ENCODE measurements at places on chromosomes 5 and 9. TPM values are rescaled to one million over a fixed set of nuclear protein-coding genes. Genes with fewer than 3 reads are reported as not detected.

- H3K36me3 ChIP-seq: no peaks in the 10 kb centered on the region
- H3K27me3 ChIP-seq: peaks cover 6% of the 10 kb centered on the region
- no peak overlapping the region for H3K4me3 ChIP-seq
- DNase-seq: no peak
Observed at GRCh38 chr5:163532171-163533084, 27.0 kb downstream of the MAT2B start.

DNA sequence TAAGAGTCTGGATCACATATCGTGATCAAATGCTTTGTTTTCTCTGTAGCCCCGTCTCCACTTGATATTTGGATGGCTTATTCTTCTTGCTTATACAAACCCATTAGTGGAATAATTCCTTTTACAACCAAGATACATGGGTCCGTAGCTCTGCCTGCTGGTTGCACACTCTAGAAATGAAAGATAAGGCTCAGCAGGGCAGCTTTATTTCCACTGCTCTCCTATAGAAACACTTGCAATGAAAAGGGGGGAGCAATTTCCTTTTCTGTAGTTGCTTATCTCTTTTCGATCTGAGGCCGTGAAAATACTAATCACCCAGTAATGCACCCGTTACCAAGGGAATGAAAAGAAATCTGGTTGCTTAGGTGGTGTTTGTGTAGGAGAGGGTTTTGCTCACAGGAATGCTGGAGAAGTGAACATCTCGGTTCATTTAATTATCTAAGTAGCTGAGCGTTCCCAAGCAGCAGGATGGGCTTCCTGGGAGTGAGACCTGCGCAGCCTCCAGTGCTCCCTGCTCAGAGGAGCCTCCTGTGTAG is 131.7 kb downstream of the ADAMTS16 start:
- DNase-seq: no peak
- H3K4me1 ChIP-seq: no peaks in the 10 kb centered on the region
- H3K27ac ChIP-seq: no peak overlapping the region
- H3K27me3 ChIP-seq: no peaks in the 10 kb centered on the region
- no peak overlapping the region for H3K4me3 ChIP-seq

DNA sequence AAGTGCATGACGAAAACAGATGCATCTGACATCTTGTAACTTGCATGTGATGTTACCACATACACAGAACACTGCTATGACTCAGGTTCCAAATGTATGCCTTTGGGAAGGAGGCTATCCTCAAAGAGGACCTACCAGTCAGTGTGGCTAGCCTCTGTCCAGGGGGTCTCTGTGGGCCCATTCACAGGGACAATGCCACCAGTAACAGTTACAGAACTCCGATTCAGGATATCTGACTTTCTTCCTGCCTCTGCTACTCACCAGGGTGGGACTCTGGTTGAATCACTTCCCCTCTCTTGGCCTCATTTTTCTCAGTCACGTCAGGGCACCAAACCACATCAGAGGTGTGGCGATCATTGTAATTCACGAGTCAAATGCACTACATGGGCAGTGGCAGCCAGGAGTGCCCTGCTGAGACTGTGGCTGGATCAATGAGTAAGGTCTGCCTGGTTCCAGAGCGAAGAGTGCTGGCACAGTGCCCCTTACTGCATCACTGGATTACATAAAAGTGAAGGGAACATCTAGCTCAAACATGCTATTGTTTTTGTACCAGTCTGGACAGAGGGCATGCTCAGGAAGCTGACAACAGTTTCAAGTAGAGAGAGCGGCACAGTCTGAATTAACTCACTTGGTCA is 13.2 kb downstream of the ATOX1 start:
- peak overlapping the region; percentile 56 for H3K4me3 ChIP-seq
- peak; percentile 76 for DNase-seq
- H3K27me3 ChIP-seq: no peaks in the 10 kb centered on the region
- peak overlapping the region; percentile 94 for H3K27ac ChIP-seq

DNA sequence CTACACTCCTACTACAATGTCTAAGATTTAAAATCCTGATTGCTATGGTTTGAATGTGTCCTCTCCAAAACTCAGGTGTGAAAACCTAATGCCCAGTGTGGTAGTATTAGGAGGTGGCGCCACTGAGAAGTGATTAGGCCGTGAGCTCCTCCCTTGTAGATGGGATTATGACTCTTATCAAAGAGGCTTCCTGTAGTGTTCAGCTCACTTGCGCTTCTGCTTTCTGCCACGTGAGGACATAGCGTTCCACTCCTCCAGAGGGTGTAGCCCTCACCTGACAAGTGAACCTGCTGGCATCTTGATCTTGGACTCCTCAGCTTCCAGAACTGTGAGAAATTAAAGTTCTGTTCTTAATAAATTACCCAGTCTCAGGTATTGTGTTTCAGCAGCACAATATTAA is 33.0 kb upstream of the WHRN start:
- no peak overlapping the region for H3K4me3 ChIP-seq
- peaks cover 24% of the 10 kb centered on the region for H3K27me3 ChIP-seq
- H3K27ac ChIP-seq: no peak overlapping the region

- H3K4me3 ChIP-seq: peak overlapping the region; percentile 75
- no peaks in the 10 kb centered on the region for H3K27me3 ChIP-seq
- peak overlapping the region; percentile 73 for H3K27ac ChIP-seq
- peaks cover 60% of the 10 kb centered on the region for H3K4me1 ChIP-seq
Observed at GRCh38 chr5:143402553-143403333, 743 bp downstream of the NR3C1 start.

DNA sequence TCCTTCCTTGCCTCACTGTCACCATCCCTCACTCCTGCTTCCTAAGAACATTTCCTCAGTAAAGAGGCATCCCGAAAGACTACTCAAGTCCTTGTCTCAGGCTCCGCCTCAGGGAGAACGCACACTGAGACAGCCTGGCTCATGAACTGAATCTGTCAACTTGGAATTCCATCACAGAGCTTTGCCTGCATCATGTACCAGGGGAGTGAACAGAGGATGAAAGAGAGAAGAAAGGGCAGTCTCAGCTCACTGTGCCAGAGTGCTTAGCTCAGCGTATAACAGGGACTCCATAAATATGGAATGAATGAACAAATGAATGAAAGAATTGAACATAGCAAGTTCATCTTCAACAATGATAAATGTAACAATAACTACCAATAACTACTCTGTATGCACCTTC is 68.7 kb upstream of the SLC1A3 start:
- H3K27me3 ChIP-seq: peaks cover 8% of the 10 kb centered on the region
- DNase-seq: no peak
- no peaks in the 10 kb centered on the region for H3K36me3 ChIP-seq
- no peak overlapping the region for H3K27ac ChIP-seq
- H3K4me3 ChIP-seq: no peak overlapping the region

DNA sequence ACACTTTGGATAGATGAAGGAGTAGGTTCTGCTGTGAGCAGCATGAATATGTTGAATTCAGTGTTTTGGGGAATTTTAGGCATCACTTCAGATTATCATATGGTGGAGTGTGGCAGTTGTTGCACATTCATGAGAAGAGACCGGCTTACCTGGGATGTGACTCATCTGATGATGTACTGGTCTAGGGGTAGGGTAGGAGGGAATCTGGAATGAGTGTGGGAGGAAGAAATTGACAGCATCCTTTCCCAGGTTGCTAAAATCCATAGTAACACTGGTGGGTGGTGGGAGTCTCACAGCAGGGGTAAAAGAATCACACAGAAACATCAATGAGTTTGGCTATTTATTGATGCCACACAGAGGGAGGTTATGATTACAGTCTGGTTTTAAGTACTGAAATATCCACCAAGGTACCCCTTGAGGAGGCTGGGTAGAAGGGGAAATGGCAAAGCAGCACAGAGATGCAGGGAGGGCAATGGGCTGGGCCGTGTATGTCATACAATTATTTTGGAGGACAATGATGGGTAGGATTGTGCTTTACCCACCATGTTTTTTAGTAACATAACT is 82.5 kb downstream of the TARS1 start:
- H3K4me3 ChIP-seq: no peak overlapping the region
- no peaks in the 10 kb centered on the region for H3K36me3 ChIP-seq
- H3K27ac ChIP-seq: no peak overlapping the region
- DNase-seq: no peak

DNA sequence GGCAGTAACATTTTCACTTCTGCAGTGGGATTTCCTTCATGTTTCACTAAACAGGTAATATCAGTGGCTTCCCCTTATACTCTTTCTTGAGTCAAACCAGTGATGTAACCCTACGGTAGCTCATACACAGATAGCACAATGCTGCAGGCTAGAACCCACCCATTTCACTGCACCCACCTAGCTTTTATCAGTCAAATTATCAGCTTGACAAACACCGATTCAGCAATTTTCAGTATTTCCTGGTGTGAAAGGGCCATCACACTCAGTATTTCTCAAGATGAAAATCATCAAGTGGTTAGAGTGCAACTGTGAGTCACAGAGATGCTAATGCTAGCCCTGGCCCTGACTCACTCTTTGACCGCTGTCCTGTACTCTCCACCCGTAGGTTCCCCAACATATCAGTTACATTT is 242.3 kb upstream of the PTGER4 start:
- H3K27me3 ChIP-seq: no peaks in the 10 kb centered on the region
- H3K4me1 ChIP-seq: peaks cover 69% of the 10 kb centered on the region
- peaks cover 19% of the 10 kb centered on the region for H3K36me3 ChIP-seq
- DNase-seq: peak; percentile 50

DNA sequence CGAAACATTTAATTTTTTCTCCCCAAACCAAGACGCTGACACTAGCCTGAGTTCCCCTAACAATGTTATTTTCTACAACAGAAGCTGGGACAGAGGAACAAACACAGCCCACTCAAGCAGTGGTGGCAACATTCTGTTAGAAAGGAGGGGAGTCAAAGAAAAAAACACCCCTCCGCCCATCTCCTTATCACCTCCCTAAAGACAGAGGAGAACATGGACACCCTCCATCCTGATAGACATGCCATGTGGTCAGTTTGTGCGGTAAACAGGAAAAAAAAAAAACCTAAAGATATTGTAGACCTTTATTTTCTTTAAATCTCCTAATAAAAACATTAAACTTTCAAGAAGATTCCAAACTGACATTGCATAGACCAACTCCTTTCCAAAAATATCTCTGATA is 2.9 kb upstream of the DPM2 start:
- H3K27me3 ChIP-seq: no peaks in the 10 kb centered on the region
- H3K36me3 ChIP-seq: peaks cover 66% of the 10 kb centered on the region
- H3K4me3 ChIP-seq: no peak overlapping the region
- H3K27ac ChIP-seq: peak overlapping the region; percentile 21

DNA sequence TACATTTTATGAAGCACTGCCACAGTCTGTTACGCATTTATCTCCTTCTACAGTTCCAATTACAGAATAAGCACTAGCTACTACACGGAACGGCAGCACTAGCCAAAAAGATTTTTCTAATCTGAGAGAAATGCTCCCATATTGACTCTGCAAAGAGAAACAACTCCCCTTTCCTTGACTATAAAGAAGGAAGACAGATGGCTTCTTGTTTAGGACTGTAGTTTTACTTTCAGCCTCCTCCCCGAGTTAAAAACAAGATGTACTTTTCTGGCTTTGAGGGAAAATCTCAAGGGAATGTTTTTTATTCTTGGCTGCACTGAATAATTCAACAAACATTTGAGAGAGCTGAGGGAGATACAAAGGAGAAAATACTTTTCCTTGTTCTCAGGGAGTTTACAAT is 1.9 kb upstream of the SLC44A1 start:
- H3K27ac ChIP-seq: no peak overlapping the region
- peaks cover 57% of the 10 kb centered on the region for H3K27me3 ChIP-seq
- H3K4me3 ChIP-seq: no peak overlapping the region
- peaks cover 18% of the 10 kb centered on the region for H3K4me1 ChIP-seq
- no peaks in the 10 kb centered on the region for H3K36me3 ChIP-seq

DNA sequence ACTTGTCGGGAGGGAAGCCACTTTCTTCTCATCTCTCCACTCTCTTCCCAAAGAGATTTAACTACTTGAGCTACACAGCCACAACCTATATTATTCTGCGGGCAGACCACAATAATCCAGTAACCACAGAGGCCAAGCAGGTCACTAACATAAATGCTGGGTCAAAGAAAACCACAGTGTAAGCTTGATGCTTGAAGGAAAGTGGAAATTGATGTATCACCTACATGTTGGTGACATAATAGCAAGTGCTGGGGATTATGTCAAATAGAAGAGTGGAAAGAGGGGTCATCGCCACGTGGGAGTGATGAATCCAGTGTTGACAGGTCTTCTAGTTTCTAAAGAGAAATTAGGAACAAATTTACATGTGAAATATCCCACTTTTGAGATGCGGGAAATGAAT is 40.9 kb downstream of the RFK start:
- H3K36me3 ChIP-seq: no peaks in the 10 kb centered on the region
- DNase-seq: no peak
- no peak overlapping the region for H3K4me3 ChIP-seq
- H3K4me1 ChIP-seq: no peaks in the 10 kb centered on the region
- H3K27me3 ChIP-seq: peaks cover 4% of the 10 kb centered on the region
- H3K27ac ChIP-seq: no peak overlapping the region

GRCh38 chr5:91528831-91529230 is 145.7 kb upstream of the ARRDC3 start:
- H3K36me3 ChIP-seq: no peaks in the 10 kb centered on the region
- no peak for DNase-seq
- H3K27ac ChIP-seq: no peak overlapping the region
- no peaks in the 10 kb centered on the region for H3K27me3 ChIP-seq
- no peaks in the 10 kb centered on the region for H3K4me1 ChIP-seq

- no peaks in the 10 kb centered on the region for H3K4me1 ChIP-seq
- DNase-seq: no peak
- H3K4me3 ChIP-seq: no peak overlapping the region
- H3K27ac ChIP-seq: no peak overlapping the region
- peaks cover 2% of the 10 kb centered on the region for H3K27me3 ChIP-seq
Observed at GRCh38 chr9:113738496-113738892, 137.6 kb upstream of the ZNF618 start.

DNA sequence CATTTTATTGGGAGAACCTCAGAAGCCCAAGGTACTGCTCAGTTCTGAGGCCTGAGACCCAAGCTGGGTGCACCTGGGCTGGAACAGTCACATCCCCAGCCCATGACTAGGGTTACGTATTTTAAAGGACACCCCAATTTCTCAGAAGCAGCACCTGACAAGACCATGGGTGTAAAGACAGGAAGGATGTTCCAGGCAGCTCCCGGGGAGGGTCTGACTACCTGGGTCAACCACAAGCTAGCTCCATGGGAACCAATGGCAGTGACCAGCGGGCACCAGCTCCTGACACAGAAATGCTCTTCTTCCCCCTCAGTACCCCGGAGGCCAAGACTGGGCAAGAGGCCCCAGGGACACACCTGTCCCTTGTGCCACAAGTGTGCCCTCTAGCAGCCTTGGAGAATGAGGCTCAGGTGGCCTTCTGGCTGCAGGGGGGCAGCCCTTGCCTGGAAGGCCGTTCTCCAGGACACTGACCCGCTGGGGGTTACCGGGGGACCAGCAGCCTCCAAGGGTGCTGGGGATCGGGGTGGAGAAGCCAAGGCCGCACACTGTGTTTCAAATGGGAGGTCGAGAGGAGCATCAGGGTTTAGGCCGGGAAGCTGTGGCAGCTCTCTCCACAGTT is 52.6 kb downstream of the IPPK start:
- no peaks in the 10 kb centered on the region for H3K27me3 ChIP-seq
- peaks cover 41% of the 10 kb centered on the region for H3K36me3 ChIP-seq
- peak overlapping the region; percentile 49 for H3K27ac ChIP-seq
- no peaks in the 10 kb centered on the region for H3K4me1 ChIP-seq
- DNase-seq: no peak

The IFNK gene
- not detected for total RNA-seq

The PGM5 gene
- total RNA-seq: not detected

Data from activated CD4-positive, alpha-beta memory T cell treated with anti-CD3 and anti-CD28 coated beads, Interleukin-2, amount 10 ng/mL, durations not matched to agents 7 days and 5 days (primary cell).